ENCODE measurements at places on chromosomes 6 and 20. TPM values are rescaled to one million over a fixed set of nuclear protein-coding genes. Genes with fewer than 3 reads are reported as not detected.

Gene NFS1
- total RNA-seq = 40.0 TPM

Gene POU5F1
- total RNA-seq = 9.5 TPM

Gene TFAP2A
- total RNA-seq = 45.2 TPM

Gene SS18L1
- 15.6 TPM for total RNA-seq

Gene STX7
- 71.6 TPM for total RNA-seq

Gene AIF1
- 6.7 TPM for total RNA-seq

Gene NKX2-2
- not detected for total RNA-seq

Gene MCCD1
- not detected for total RNA-seq

Gene ZNF165
- total RNA-seq = 1.6 TPM

Gene NR2E1
- 0.18 TPM for total RNA-seq

Gene CPXM1
- 3.0 TPM for total RNA-seq

- no peak for DNase-seq
Measured at GRCh38 chr6:4670824-4671409, 105.3 kb upstream of the CDYL start.

DNA sequence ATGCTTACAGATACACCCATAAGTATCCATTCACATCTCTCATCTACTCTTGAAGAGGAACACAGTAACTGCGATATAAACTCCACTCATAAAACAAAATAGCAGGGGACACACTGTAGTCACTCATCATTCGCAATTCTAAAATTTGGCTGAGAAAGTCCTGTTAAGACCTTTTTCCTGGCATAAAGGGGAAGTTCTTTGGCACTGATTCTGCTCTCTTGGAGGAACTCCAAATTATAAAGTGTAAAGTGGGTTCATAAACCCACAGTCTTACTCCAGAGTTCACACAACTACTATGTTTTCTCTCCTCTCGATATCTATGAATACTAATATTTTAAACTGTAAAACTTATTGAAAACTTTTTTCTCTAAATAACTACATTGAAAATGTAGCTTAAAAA, 80.6 kb downstream of the ADGB start:
- no peak for DNase-seq

GRCh38 chr6:125743604-125744003, 5.8 kb upstream of the HEY2 start:
- no peak for DNase-seq

- DNase-seq = peak; percentile 43
Measured at GRCh38 chr6:170166511-170167122, 124.3 kb downstream of the DLL1 start.

DNA sequence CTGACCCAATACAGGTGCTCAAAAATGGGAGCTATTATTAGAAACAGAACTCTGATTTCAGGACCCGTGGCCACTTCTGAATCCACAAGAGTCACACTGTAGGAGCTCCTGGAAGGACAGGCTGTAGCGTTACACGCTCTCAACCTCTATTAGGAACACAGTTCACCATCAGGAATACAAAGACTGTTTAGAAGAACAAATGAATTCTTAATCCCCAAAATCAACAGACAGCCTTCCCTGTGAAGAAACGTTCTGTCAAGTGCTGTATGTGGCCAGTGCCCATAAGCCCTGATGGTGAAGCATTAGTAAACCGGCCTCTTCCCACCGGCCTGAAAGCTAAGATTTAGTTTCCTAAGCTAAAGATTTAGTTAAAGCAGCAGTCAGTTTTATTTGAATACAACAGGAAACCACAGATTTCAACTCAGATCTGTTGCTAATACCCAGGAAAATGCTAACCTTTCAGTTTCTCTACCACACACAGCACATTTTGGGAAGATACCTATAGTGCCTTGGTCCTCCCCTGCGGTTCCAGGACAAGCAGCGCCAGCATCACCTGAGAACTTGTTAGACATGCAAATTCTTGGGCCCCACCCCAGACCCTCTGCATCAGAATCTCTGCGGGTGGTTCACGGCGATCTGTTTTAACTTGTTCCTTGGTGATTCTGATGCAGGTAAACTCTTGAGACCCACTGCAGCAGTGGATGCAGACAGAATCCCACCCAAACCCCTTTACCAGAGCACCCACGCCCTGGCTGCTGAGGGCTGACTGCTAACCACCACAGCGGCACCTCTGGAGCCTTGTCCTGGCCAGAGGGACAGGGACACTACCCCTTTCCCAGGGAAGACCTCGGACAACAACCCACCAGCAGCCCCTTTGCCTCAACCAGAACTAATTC, 33.4 kb downstream of the MTRES1 start:
- DNase-seq = no peak

DNA sequence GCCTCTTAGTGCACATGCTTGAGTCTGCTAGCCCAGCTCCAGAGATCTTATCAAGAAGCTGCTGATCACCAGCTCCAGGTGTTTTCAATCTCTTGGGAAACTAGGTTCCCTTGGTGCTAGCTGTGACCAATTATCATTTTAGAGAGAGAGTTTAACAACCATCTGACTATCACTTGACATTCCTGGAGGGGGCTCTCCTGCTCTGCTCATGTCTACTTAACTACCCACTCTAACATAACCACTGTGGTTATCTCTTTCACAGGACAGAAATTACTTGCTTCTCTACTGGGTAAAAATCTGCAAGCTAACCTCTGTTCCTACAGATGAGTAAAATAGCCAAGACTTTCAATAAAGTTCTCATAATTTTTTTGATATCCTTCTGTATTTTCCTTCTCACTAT, 823.4 kb upstream of the GJE1 start:
- DNase-seq = no peak
